ENCODE measurements at places on chromosomes 4 and X. TPM values are rescaled to one million over a fixed set of nuclear protein-coding genes. Genes with fewer than 3 reads are reported as not detected.

The ARR3 gene
- not detected for total RNA-seq

The CLIC2 gene
- total RNA-seq = 2.4 TPM

The GYPE gene
- total RNA-seq = 3.6 TPM

The UCP1 gene
- not detected for total RNA-seq

The PAGE2 gene
- total RNA-seq = not detected

The SPANXD gene
- total RNA-seq = not detected

The C4orf33 gene
- total RNA-seq = 13.4 TPM

The C1QTNF7 gene
- 1.1 TPM for total RNA-seq

The FHIP1A gene
- total RNA-seq = under 0.01 TPM

The GDPD2 gene
- total RNA-seq = not detected

The PIR gene
- total RNA-seq = 14.5 TPM

The ATOH1 gene
- total RNA-seq = not detected

The NPY1R gene
- 2.5 TPM for total RNA-seq

The C4orf51 gene
- not detected for total RNA-seq

The GAGE12E gene
- total RNA-seq = not detected

The EDNRA gene
- total RNA-seq = 8.1 TPM

The RCHY1 gene
- total RNA-seq = 32.6 TPM

The LIMCH1 gene
- 58.1 TPM for total RNA-seq

The STPG2 gene
- total RNA-seq = 0.06 TPM

The PHKA1 gene
- total RNA-seq = 13.9 TPM

The MAGED4 gene
- total RNA-seq = 2.0 TPM

The PLXNB3 gene
- 4.3 TPM for total RNA-seq

The C4orf54 gene
- not detected for total RNA-seq

The HHIP gene
- 6.2 TPM for total RNA-seq

The ASB9 gene
- total RNA-seq = 1.6 TPM

The TLL1 gene
- total RNA-seq = under 0.01 TPM

The S100G gene
- total RNA-seq = not detected

The ANKRD50 gene
- 42.7 TPM for total RNA-seq

The SOWAHD gene
- 0.13 TPM for total RNA-seq

The HMX1 gene
- total RNA-seq = not detected

The ARHGAP36 gene
- total RNA-seq = not detected

The OPHN1 gene
- total RNA-seq = 9.0 TPM

The SLC2A9 gene
- total RNA-seq = 2.6 TPM

The TRIM75 gene
- total RNA-seq = not detected

The DACH2 gene
- total RNA-seq = not detected

The PLRG1 gene
- 61.0 TPM for total RNA-seq

The CD38 gene
- under 0.01 TPM for total RNA-seq

The MAGEA2 gene
- not detected for total RNA-seq

The HTN1 gene
- not detected for total RNA-seq

The DIPK2B gene
- total RNA-seq = 0.53 TPM

The GRIA3 gene
- total RNA-seq = 5.0 TPM

The XG gene
- total RNA-seq = 11.5 TPM

The USP17L18 gene
- total RNA-seq = not detected

The TCEAL5 gene
- total RNA-seq = not detected

The PABPC1L2B gene
- total RNA-seq = not detected

The AMTN gene
- total RNA-seq = not detected

All from aortic smooth muscle cell (primary cell).